ENCODE measurements at places on chromosomes 5 and 9.
A peak's percentile ranks its signal among the peaks of the same experiment; 100 is the strongest.

- DNase-seq = no peak
These were observed 104.3 kb upstream of the SPATA31D4 start for GRCh38 chr9:81823672-81824554.

DNA sequence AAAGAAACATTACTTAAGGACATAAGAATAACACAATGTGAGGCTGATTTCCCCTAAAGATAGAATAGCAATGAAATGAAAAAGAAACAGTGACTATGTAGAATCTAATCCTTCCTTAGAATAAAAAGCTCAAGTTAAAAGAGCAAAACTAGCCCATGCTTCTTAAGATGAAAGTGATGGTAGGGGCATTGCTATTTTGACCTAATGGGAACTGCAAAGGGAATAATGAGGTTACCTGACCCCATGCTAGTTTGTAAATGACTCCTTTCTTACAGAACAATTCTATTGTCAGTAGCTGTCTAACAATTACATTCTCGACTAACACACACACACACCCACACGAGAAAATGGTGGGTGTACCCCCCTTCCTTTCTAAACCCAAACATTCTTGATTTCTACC is 575.8 kb downstream of the CSNK1G3 start:
- DNase-seq = no peak

GRCh38 chr5:149946118-149946517 is 1.5 kb upstream of the PDE6A start:
- no peak for DNase-seq

GRCh38 chr9:95746408-95747180 is 128.9 kb upstream of the ERCC6L2 start:
- DNase-seq = no peak

DNA sequence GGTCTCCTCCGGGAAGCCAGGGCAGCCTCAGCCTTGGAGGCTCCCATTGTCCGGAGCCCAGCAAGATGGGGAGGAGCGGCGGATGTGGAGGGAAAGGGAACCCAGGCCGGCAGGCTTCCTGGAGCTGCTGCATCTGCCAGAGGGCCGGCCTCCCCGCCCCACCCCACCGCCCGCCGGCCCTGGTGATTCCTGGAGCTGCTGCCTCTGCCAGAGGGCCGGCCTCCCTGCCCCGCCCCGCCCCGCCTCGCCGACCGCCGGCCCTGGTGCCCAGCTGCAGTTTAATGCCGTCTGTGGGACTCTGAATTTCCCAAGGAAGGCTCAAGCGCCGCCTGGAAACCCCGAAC is 31.6 kb downstream of the EXD3 start:
- no peak for DNase-seq

DNA sequence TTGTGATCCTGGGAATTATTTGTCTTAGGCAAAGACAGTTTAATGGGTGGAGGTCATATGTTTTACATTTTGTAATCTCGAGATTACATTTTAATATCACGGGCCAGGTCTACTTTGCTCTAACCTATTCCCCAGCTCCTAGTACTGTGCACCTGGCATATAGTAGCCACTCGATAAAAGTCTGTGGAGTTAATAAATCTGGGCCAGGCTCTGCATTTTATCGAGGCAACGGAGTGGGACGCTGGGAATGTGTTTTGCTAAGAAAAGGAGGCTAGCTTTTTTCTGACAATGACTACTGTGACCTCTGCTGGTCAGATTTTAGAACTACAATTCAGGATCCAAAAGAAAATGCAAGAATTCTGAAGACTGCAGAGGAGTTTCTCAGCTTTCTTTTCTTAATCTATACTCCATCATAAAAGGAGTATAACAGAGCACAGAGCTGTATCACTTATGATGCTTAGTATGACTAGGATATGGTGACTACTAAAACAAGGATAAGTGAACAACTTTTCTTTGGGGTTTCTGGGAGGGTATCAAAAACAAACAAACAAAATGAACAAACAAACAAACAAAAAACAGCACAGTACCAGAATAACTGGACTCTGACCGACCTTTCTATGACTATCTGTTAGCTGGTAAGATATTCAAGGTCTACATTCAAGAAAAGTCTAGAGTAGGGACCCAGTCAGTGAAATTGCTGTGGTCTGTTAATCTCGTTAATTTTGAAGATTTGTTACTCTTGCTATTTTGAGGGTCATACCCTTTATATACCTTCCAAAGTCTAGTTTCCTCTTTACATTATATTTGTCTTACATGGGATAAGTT is 46.1 kb upstream of the CER1 start:
- DNase-seq = no peak

DNA sequence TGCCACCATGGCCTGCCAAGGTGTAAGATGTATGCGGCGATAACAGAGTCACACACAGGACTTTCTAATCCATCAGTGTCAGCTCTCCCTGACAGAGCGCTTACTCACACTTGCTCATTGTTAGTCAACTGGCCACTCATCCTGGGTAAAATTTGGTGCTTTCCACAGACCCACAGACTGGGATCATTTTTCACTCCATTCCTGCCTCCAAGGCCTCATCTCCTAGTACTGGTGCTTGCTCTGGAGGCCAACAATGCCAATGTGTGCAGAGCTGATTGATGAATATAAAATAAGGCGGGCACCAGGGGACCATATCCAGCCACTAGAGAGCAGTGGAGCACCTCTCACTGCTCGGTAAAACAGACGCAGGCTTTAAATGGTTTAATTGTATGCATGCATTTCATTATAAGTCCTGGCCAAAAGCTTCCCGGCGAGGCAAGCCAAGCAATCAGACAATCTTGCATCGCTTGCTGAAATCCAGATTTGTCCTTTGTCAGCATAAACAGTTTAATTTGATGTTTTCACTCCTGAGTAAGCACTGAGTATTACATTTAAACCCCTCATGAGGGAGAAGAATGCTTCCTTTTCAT is 22.3 kb downstream of the PSMB7 start:
- DNase-seq = no peak

DNA sequence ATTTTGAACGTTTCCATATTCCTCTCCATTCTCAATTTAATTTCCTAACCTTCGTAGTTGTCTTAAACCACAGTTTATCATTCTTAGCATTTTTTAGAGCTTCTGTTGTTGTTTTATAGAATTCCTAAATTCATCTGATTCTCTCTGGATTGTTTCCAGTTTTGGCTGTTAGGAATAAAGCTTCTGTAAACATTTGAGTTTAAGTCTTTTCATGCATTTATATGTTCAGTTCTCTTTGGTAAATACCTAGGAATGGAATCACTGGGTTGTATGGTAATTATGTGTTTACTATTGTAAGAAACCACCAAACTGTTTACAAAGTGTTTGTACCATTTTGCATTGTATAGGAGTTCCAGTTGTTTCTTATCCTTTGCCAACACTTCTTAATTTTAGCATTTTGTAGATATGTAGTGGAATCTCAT is 29.7 kb downstream of the GPR21 start:
- DNase-seq = no peak

DNA sequence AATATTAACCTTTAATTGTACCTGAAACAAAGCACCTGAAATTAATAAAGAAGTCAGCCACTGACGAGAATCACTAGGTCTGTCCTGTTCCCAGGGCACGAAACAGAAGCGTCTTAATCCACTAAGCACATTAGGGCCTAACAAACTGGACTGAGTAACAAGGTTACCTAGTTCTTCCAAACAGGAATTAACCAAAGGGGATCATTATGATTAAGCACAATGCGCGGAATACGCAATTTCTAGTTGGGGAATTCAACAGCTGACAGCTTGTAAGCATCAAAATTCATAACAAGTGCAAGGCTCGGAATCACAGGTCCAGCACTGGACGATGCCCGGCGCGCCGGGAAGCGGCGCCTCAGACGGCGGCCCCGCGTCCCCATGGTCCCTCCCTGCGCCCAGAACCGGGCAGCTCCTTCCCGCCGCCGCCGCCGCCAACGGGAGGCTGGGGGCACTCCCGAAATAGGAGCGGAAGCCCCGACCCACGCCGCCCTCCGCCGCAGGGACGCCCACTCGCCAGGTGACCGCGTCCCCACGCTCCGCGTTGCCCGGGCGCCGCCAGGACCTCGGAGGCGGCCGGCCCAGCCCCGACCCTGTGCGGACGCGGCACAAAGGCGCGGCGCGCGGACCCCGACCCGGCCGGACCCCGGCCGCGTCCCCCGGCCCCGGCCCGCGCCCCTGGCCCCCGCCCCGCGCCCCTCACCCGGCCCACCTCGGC is 898 bp downstream of the CAMSAP1 start:
- DNase-seq = peak; percentile 26

- DNase-seq = no peak
These were observed 59.5 kb downstream of the MVB12B start for GRCh38 chr9:126386088-126386487.

- no peak for DNase-seq
These were observed 21.2 kb downstream of the TXNDC8 start for GRCh38 chr9:110316261-110317075.

DNA sequence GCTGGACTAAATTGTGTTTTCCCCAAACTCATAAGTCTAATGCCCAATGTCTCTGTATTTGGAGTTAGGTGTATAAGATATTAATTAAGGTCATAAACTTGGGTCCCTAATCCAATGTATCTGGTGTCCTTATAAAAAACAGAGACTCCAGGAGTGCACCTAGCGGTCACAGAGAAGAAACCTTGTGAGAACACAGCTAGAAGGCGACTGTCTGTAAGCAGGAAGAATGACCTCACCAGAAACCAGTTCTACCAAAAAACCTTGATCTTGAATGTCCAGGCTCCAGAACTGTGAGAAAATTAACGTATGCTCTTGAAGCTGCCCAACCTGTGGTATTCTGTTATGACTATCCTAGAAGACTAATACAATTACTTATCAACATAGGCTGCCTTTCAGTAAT is 591.7 kb upstream of the PTPRD start:
- no peak for DNase-seq

DNA sequence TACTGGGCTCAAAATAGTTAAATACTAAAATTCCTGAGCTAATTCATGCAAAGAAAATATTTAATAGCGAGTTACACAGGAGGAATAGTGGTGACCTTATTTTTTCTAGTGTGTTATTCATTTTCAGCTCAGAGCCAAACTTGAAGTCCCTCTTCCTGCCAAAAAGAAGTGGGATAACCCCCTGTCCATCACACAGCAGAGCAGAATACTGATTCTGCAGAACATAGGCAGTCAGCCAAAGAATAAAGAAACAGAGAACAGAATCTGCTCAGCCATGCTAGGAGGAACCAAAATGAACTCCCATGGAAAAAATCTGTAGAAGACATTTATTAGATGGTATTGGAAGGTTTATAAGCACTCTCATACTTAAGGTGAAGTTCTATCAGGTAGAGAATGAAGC is 49.4 kb upstream of the GRIN3A start:
- no peak for DNase-seq

- DNase-seq = no peak
These were observed 64.3 kb upstream of the MYO10 start for GRCh38 chr5:17000291-17000939.

DNA sequence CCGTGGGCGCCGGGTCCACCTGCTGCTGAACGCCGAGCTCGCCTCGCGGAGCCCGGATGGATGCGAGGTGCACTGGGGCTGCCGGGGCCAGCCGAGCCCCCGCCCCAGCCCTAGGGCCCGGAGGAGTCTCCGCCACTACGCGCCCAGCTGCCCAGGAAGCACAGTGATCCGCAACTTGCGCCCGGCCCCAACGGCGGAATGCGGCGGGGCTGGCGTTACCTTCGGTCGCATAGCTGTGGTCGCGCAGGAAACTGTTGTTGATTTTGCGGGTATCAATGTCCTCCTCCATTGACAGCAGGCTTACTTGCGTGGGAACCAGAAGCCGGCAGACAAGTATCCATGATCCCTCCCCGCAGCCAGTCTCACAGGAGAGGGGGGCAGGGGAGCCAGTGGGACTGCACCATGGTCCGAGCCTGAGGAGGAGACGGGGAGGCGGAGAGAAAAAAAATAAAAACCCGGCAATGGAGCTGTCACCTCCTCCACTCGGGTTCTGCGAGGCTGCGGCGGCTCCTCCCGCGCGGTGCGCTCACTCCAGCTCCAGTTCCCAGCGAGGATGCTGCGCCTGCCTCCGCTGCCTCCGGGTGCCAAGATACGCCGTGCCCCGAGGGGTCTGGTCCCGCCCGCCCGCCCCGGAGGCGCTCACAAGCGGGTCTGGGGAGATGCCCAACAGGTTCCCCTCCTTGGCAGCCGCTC is 628 bp downstream of the PPP2R2B start:
- DNase-seq = peak; percentile 16

DNA sequence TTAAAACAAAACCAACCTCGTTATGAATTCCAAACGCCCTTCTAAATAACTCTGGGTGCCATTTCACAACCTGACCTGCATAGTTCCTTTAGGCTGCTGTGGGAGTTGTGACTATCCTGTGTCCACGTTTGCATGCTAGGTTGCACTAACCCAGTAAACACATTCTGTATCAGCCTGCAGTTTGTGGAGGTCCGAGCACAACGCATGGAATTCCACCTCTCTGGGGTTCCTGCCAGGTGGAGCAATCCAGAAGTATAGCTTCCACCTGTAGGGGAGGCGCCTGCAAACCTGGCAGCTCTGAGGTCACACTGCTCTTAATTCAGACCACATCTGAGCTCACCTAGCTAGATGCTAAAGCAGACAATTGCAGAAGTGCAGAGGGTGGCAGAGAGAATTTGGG is 57.2 kb downstream of the MARCHF3 start:
- peak; percentile 10 for DNase-seq

- DNase-seq = no peak
These were observed 172.5 kb upstream of the PTPRD start for GRCh38 chr9:10785255-10785654.

GRCh38 chr5:144103611-144104485 is 66.6 kb downstream of the YIPF5 start:
- DNase-seq = no peak

DNA sequence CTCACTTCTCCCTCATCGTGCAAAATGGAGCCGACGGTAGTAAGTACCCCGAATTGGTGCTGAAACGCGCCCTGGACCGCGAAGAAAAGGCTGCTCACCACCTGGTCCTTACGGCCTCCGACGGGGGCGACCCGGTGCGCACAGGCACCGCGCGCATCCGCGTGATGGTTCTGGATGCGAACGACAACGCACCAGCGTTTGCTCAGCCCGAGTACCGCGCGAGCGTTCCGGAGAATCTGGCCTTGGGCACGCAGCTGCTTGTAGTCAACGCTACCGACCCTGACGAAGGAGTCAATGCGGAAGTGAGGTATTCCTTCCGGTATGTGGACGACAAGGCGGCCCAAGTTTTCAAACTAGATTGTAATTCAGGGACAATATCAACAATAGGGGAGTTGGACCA is 979 bp downstream of the PCDHGA12 start:
- no peak for DNase-seq

DNA sequence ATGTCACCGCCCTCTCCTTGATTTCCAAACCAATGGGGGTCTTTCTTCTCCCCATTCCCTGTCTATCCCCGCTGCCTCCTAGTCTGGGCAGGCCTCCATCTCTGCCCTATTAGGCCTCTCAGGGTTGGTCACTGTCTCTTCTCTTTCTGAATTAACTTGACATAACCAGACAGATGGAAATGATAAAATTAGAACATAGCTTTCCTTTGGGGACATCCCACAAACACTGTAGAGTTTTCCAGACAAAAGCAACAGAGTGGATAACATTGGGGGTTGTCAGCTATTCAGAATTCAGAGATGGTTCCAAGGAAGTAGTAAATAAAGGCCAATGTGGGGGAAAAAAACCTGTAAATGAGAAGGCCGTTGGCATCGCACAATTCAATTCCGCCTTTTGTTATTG is 24.7 kb downstream of the LHX6 start:
- DNase-seq = no peak

- peak; percentile 63 for DNase-seq
These were observed 714 bp downstream of the UBE2D2 start for GRCh38 chr5:139561655-139562451.

All from CD4-positive, alpha-beta T cell treated with Interleukin-6 for 4 hours (primary cell).